ENCODE measurements at places on chromosomes 3 and 15. TPM values are rescaled to one million over a fixed set of nuclear protein-coding genes. Genes with fewer than 3 reads are reported as not detected.
A peak's percentile ranks its signal among the peaks of the same experiment; 100 is the strongest.

Gene EFCC1
- not detected for total RNA-seq

Gene SLC22A14
- not detected for total RNA-seq

Gene PBRM1
- total RNA-seq, result 21.3 TPM

Gene CMTM6
- 39.3 TPM for total RNA-seq

Gene MORC1
- total RNA-seq, result not detected

Gene RGMA
- 0.47 TPM for total RNA-seq

Gene CLRN1
- not detected for total RNA-seq

Gene IGSF10
- total RNA-seq, result 0.10 TPM

Gene MELTF
- 12.9 TPM for total RNA-seq

GRCh38 chr15:37054336-37054735, 46.0 kb downstream of the MEIS2 start:
- no peak for DNase-seq

DNA sequence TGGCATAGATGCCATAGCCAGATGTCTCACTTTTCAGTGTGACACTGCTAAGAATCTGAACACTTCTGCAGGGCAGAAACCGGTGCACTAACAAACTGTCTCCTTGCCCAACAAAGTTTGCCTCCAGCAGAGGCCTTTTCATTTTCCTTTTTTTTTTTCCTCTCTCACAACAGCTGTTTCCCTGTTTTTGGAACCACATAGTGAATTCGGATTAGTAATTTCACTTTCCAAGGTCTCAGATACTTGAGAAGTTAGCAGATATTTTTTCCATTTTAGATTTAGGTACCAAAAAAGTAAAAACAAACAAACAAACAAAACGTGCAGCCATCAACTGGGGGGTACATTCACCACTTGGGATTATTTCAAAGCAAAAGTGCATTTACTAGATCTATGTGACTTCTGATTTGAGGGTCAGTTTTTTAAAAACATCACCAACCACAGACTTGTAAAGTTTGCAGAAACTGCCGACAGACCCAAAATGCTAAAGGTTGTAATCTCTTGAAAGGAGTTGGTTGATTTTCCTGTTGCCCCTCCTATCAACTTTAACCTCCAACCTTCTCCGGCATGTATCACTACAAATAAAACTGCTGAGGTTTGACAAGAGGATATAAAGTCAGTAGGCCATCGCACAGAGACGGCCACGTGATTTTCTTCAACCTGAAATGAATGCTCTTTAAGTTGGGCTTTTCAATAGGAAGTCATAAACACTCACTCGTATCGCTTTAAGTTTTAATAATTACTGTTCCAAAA, 169.1 kb downstream of the CDIN1 start:
- no peak for DNase-seq

DNA sequence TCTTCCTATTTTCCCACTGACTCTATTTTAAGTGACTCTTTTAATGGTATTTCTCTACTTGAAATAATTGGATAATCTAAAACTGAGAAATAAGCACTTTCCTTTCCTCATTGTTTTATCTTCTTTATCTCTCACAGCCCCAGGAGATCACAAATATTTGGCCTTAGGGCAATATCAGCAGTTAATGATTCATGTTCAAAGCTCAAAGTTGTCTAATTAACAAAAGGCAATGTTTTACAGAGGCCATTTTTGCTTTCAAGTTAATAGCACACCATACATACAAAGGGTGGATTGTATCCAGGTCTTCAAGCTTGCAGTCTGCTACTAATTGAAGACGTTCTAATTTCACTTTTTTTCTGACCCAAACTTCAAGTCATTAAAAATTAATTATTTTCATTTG, 120.1 kb downstream of the LRRN1 start:
- DNase-seq, result no peak

DNA sequence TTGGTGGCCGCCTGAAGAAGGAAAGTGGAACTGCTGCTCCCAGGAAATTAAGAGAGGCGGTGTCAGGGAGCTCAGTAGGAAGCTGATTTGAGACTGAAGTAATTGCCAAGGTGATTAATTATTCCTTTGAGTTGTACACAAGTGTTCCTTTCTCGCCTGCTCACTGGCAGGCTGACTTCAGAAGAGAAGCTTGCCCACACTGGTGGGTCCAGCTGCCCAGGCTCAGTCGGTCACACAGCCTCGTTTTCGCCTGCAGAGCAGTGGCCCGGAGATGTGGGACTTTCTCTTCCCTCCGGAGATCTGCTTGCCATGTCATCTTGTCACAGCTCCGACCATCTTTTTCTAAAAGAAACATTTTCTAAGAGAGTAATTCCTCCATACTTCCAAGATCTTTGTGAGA, 478.0 kb downstream of the MCTP2 start:
- no peak for DNase-seq

DNA sequence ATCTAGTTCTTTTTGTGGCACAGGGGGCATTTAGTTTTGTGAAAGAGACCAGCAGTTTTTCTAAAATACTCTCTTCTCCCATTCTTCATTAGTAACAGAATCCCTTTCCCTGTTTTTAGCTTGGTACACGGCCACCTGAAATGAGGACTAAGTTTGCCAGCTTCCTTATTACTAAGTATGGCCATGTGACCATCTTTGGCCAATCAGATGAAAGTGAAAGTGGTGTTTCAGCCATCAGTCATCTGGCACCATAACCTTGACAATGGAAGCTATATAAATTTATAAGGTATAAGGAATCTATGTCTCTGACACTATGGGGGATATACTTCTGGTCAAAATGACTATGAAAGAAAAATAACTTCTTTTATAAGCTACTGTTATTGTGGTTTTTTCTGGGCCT, 570.4 kb downstream of the AGBL1 start:
- DNase-seq, result peak; percentile 35

DNA sequence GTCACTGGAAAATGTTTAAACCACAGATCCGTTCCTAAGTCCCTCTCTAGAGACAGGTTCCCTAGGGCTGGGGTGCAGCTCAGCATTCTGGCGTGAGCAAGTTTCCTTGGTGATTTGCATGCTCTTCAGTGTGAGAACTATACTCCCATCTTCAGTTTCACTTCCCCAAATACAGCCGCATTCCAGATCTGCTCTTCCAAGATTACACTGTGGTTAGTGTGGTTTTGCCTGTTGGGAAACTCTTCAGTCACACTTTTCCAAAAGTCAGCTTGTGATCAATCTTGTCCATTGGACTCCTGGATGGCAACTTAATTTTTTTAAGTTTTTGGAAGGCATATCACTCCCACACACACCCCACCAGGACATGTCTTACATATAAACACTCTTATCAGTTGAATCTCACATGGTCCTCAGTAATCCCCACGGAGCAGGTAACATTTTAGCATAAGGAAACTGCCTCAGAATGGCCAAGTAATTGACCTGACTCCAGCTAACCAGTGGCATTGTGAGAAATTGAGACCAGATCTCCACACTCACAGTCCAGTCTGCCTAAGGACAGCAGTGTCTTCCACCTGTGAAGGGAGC, 33.5 kb upstream of the PTPN23 start:
- DNase-seq, result no peak

- no peak for DNase-seq
Observed at GRCh38 chr3:78878011-78878410, 889.8 kb downstream of the ROBO1 start.

DNA sequence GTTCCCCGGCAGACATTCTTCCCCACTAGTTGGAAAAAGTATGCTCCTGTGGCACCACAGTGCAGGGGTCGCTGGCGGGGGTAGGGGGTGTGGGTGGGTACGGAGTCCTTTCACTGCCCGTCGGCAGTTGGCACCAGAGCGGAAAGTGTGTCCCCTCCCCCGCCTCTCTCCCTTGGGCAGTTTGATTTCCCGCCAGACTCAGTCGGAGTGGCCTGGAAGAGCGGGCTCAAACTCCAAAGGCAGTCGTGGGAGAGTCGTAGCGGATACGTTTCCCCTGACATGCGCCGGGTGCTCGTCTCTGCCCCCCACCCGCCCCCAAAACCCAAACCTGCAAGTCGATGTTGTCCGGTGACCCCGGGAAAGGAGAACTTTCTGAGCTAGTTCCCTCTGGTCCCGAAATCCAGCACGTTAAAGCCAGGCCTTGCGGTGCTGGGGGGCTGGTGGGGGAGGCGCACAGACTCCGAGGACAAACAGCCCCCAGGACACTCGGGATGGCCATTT, 4.4 kb upstream of the FOXB1 start:
- DNase-seq, result no peak

- DNase-seq, result no peak
Observed at GRCh38 chr15:70466305-70466704, 297.1 kb downstream of the UACA start.

DNA sequence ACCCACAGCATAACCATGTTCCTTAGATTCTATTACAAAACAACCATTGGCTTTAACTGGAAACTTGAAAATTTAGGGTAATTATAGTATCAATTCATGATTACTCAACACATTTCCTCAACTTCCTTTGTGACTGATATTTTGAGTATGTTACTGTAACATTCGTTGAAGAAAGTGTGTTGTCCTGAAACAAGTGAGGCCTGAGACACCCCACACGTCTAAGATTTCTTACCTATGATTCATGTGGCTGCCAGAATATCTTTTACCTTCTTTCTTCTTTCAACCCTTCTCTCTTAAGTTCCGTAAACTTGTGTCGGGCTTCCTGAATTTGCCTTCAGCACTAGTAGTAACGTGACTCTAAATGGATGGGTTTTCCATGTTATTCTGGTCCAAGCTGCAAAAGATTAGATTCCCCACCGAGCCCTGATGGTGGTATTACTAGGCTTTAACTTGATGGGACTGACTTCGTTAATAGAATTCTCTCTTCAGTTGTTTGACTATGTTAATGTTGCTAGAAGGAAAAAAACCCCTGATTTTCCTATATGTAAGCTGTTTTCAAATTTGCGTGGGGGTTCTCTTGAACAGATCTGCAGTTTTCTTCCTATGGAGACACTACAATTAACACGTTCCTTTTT, 296.0 kb upstream of the ICE2 start:
- no peak for DNase-seq

- DNase-seq, result no peak
Observed at GRCh38 chr3:195828762-195829161, 17.0 kb upstream of the MUC4 start.

DNA sequence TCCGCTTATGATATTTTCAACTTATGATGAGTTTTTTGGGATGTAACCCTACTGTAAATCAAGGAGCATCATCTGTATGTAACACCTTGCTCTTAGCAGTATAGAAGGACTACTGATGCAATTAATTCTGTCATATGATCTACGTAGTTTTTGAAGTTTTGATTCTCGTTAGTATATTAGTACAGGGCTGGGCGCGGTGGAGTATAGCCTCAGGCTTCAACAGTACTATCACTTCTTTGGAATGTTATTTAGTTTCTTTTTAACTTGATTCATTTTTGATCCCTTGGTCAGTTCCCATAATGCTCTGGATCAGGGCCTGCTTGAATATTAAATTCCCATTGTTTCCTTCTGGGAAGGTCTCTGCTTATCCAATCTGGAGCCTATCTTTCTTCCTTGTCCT, 23.9 kb upstream of the AP4E1 start:
- peak; percentile 47 for DNase-seq

GRCh38 chr15:70608144-70608543, 155.2 kb downstream of the UACA start:
- peak; percentile 80 for DNase-seq

DNA sequence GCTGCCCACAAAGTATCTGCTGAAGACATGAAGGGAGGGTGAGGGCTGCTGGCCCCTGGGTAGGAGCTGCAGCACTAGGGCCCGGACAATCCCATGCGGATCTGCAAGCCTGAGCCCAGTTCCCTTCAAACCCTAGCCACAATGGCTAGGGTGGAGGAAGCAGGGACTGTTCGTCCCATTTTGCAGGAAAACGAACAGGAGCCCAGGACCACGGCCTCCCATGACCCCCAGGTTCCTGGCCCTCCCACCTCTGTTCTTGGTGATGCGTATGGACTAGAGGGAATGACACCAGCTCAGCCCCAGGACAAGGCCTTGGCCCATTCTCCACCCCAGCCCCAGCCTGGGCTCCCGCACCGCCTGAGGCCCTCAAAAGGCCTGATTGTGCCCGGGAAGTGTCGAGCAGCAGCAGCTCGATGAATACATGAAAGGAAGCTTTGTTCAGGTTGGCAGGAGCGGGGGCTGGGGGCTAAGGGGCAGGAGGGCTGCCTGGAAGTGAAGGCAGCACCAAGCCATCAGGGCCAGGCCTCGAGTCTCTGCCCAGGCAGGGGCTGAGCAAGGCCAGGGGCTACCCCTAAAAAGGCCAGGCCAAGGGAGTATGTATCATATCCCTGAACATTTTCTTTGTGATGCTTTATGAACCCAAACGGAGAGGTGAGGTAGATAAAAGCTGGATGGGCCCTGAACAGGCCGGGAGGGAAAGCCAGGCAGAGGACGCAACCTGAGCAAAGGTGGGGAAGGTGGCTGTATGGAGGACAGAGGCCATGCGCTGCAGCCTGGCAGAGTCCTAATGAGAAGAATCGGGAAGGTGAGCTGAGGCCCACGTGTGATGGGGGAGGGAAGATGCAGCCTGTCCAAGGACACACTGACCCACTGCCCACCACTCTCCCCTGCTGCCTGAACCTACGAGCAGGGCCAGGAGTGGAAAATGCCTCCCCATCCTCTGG, 12.2 kb downstream of the SEMA7A start:
- DNase-seq, result no peak

DNA sequence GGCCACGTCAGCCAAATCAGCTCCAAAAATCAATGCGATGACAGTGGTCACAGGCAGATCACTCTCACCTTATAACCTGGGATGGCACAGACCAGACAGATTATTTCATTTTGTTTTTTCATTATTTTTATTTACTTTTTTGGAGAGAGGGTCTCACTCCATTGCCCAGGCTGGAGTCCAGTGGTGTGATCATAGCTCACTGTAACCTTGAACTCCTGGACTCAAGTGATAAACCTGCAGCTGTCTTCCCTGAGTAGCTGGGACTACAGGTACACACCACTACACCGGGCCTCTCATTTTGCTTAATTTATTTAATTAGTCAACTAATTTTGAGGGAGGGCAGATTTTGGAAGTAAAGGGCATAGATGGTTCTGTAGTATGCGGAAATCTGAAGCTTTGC, 51.2 kb upstream of the ICE2 start:
- no peak for DNase-seq

DNA sequence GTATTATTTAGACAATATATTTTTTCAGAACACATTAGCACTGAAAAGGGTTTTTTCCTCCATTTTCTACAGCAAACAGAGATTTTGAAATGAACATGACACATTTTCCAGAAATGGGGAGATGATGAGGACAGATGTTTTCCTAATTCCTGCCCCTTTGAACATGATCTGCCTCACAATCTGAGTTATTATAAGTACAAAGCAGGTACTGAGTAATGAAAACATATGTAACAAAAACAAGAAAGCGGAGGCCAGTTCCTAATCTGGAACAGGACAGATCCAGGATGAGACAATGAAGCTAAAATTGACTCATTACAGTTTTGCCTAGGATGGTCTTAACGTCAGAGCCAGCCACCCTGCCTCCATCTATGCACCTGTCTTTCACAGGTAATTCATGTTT, 642.8 kb upstream of the NR2F2 start:
- DNase-seq, result no peak

DNA sequence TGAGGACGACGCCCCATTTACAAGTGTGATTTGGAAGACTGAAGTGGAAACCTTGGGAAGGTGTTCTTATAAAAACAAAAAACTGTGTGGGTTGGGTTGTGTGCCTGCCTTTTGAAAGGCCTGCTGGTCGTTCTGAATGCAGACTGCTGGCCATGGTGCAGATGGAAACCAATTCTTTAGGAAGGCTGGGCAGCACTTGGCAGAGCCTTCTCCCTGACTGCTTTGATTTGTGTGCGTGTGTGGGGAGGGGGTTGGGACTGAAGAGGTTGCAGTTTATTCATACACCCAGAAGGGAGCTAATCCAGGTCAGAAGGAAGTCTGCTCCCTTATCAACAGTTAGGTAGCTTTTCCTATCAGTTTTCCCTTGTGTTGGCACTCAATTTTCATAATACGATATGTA, 288.7 kb downstream of the SOX2 start:
- DNase-seq, result no peak
